Inflammatory macrophage treated with lipopolysaccharide for 1 hour (primary cell): ENCODE measurements at places on chromosomes 7 and 10.
A peak's percentile ranks its signal among the peaks of the same experiment; 100 is the strongest.

- no peak for DNase-seq
Observed at GRCh38 chr10:13520194-13520593, 8.6 kb downstream of the BEND7 start.

DNA sequence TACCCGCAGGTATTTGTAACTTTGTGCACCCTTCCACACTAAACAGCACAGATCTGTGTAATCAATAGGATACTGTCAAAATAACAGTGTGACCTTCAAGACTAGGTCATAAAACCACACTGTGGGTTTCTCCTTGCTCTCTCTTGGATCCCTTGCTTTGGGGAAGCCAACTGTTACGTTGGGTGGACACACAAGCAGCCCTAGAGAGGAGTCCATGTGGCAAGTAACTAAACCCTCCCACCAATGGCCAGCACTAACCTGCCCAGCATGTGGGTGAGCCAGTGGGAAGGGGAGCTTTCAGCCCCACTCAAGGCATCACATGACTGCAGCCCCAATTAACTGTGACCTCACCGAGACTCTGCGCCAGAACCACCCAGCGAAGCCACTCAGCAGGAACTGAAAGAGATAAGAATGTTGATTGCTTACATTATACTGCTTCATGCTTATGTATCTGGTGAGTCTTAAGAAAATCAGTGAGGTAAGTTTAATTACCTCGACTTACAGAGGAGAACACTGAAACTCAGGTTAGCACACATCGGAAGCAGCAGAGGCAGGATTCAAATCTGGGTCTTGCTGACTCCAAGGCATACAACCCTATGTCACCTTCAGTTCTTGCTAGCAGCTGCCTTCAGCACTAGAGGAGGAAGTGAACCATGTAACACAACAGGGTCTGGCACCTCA lies 9.4 kb upstream of the ZC3HAV1 start:
- no peak for DNase-seq

GRCh38 chr7:44617225-44617890 lies 10.9 kb downstream of the OGDH start:
- peak; percentile 56 for DNase-seq

DNA sequence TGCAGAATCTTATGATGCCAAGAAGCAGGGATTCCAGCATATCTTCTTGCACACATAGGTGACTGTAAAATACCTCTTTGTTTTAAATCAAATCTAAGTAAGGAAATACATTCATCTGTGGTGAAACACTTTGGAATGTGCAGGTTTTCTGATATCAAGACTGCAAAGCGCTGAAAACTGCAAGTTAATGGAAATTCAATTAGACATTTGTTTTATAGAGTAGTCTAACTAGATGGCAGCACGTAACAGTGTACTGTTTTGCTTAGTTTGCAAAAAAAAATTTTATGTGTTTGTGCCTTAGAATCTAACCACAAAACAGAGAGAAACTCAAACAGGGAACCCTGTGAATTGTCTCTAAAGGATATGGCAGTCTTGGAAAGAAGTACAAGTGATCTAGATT lies 259.2 kb downstream of the HDAC9 start:
- DNase-seq = no peak

GRCh38 chr10:52678611-52679010 lies 94.0 kb downstream of the MBL2 start:
- no peak for DNase-seq

DNA sequence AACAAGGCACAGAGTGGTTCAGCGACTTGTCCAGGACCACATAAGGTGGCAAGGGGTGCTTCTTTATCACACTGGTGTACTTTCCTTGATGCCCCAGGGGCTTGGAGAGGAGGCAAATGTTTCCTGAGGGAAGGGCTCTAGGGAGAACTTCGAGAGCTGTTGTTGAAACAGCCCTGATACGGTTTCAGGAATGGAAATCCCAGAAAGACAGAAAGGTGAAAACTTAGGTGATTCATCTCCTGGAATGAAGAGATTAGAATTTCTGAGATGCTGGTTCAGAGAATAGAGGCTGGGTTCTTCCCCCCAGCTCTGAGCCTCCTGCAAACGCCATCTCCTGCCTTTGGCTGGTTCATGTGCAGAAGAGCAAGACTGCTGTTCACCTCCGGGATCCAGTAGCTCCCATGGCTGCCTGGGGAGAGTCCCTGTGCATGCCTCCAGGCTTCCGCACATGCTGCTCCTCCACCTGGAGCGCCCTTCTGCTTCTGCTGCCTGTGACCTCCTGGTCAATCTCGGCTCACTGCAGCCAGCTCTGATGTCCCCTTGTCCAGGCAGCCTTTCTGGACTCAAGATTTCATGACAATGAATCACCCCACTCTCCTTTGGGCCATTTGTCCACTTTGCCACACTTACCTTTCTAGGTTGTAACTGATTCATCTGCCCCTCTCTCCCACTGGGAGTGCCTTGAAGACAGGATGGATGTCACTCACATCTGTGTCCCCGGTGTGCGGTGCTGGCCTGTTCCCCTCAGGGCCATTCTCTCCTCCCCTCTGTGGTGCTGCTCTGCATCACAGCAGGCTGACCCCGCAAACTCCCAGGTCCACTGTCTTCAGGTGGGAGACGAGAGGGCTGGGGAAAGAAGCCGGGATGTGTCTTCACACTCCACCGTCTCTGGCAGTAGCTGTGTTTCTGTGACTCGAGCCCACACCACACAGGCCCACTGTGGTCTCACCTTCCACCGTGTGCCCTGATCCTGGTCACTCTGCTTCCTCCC lies 3.6 kb upstream of the CDH23 start:
- no peak for DNase-seq

GRCh38 chr10:125060026-125060425 lies 100.3 kb downstream of the CTBP2 start:
- DNase-seq = no peak

GRCh38 chr7:129612112-129613015 lies 844 bp downstream of the NRF1 start:
- no peak for DNase-seq

DNA sequence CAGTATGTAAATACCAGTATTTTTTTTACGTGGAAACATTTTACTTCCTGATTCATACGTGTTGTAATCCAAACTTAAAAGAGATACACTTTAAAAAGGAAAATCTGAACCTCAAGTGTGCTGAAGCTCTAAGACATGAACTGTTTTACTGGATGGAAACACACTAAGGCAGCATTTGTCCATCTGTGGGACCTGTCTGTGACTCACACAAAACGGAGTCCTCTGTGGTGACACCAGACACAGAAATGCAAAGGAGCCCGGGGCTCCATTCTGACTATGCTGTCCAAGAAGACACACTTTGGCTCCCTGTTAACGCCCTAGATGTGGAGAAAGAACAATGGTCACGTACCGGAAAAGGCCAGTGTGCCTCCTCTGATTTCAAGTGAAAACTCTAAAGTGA lies 23.9 kb downstream of the RNF133 start:
- DNase-seq = no peak

DNA sequence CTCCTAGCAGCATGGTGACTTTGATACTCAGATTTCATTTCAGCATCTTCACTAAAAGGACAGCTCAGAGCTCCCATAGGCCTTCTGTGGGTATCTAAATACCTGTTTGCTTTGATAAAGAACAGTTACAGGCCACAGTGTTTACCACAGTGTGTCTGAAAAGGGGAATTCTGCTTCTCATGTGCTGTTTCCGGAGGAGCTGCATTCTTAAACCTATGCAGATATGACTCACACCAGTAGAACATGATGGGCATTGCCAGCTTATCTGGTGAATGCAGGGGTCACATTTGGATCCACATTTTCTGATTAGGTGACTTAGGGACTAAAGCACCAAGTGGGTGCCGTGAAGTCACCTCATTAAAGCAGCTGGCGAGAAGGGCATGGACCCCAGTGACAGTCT lies 52.6 kb downstream of the TRRAP start:
- no peak for DNase-seq

GRCh38 chr10:107104026-107104652 lies 60.4 kb downstream of the SORCS1 start:
- no peak for DNase-seq

GRCh38 chr10:104243512-104243911 lies 11.2 kb upstream of the GSTO1 start:
- DNase-seq = no peak

GRCh38 chr10:97511711-97512440 lies 13.2 kb downstream of the UBTD1 start:
- DNase-seq = no peak

DNA sequence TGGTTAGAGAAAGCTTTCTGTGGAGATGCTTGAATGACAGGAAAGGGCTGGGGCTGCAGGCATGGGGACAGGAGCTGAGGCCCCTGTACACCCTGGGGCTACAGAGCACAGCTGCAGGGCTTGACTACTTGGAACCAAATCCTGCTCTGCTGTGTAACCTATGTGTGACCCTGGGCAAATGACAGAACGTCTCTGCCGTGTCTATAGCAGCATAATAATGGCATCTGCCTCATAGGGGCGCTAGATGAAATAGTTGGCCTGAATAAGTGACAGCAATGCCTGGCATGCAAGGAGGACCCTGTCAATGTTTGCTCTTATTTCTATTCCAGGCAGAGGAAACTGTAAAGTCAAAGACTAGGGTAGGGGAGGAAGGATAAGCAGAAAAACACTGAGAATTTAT lies 254.0 kb downstream of the USP6NL start:
- DNase-seq = no peak

GRCh38 chr7:99267481-99267840 lies 5.2 kb upstream of the MYH16 start:
- no peak for DNase-seq

DNA sequence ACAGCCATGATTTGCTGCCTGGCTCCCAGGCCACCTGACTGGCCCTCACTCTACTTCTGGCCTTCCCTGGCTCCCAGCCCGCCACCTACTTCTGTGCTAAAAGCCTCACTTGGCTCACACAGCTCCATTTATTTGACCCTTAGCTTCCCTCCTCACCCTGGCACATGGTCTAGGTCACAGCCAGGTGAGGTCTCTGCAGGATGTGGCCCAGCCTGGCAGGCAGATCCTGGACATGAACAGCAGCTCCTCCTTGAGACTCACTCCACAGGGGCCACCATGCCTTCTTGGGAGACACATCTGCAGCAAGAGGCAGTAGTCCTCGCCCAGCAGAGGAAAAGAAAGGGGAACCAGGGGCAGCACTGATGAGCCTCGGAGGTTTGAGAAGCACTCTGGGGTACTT lies 64.6 kb downstream of the GRID1 start:
- DNase-seq = no peak

DNA sequence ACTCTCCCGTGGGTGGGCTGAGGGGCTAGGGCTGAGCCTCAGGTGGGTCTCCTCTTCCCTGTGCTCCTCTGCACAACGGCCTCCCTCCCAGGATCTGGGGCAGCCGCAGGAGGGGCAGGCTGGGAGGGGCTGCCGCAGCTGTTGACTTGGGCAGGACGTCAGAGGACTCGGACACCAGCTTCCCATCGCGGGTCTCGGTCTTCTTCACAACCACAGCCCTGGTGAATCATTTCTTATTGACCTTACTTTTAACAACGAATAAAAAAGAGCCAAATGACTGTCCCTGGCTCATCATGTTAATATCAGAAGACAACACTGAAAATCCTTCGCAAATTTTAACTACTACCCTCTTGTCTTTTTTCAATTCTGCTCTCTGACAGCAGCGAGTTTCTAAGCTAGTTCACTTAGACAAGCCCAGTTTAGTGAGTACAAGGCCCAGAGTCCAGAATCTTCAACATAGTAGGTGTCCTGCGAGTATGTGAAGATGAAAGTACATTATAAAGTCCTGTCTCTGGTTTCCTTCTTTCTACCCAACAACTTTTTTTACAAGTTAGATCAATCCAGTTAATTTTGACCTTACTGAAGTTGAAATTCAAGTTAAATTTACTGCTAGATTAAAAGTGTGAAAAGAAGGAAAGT lies 32.4 kb downstream of the CTNNA3 start:
- DNase-seq = no peak

DNA sequence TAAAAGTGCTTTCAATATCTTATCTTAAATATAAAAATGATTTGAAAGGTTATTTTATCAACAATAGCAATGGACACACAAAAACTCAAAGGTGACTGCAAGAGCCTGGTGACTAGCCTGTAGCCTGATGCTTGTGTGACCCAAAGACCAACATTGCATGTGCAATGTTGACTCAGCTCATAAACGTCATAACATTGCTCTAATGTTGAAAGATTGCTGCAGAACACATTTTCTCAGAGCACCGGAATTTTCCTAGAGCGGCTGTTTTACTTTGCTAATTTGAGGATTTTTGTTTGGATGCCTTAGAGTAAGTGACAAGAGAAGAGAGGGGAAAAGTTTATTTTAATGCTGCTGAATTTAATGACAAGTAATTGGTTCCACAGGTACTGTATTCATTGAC lies 107.1 kb downstream of the RAB18 start:
- no peak for DNase-seq

DNA sequence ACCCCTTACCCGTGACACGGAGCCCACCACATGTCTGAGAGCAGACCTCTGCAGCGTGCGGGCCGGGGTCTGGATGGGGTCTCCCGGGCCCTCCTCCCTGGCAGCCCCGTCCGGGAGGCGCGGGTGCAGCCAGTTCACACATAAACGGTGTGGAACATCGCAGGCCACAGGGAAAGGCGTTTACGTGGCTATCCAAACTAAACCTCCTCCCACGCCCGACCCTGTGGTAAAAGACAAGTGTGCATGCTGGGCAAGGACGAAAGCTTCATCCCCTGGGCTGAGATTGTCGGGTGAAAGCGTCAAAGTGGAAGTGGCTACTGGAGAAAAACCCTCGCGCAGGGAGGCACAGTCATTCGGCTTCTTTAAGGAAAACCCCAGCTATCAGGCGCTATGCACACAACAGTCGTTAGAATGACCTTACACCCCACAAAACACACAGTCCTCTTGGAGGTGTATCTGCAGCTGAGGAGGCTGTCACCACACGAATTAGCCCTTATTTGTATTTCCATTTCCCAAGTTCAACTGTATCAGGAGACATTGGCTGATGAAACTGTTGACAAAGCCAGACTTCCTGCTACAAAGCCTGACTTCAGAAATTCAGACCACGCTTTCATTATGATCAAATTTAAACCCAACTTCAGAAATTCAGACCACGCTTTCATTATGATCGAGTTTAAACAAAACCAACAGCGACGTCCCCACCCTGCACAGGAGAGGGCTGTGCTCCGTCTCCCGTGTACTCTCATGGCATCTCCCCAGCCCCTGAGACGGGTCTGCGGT lies 15.3 kb downstream of the GPER1 start:
- peak; percentile 63 for DNase-seq

DNA sequence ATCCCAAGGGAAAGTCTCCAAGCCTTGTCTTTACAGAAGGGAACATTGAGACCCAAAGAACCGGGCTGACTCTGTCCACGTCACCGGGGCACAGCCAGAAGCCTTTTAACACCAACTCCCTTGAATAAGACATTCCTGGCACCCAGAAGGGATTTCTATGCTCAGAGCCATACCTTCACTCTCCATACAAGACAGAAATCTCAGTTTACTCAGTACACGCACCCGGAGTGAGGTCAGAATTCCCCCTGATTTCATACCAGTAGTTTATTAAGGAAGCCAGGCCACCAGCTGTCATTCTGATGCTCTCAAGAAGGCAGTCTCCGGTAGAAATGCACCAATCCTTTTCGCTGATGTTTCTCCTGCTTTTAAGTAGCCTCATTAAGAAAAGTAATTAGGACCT lies 134.2 kb upstream of the KCNMA1 start:
- DNase-seq = no peak

DNA sequence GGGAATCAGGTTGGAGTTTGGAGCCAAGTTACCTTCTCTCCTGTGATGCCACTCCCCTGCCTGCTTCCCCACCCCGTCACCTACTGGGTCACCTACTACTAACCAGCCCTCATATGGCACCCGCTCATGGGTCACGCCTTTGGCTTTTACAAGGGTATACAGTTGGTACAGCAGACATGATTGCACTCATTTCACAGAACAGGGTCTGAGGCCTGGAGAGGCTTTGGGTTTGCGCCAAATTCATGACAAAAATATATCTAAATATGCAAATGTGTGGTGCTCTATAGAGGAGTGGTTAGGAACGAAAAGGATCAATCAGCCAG lies 10.7 kb downstream of the CRYGN start:
- no peak for DNase-seq
